ENCODE measurements at places on chromosomes 12 and 14.
A peak's percentile ranks its signal among the peaks of the same experiment; 100 is the strongest.

- DNase-seq = no peak
Measured at GRCh38 chr12:46387670-46388069, 15.1 kb upstream of the SLC38A2 start.

DNA sequence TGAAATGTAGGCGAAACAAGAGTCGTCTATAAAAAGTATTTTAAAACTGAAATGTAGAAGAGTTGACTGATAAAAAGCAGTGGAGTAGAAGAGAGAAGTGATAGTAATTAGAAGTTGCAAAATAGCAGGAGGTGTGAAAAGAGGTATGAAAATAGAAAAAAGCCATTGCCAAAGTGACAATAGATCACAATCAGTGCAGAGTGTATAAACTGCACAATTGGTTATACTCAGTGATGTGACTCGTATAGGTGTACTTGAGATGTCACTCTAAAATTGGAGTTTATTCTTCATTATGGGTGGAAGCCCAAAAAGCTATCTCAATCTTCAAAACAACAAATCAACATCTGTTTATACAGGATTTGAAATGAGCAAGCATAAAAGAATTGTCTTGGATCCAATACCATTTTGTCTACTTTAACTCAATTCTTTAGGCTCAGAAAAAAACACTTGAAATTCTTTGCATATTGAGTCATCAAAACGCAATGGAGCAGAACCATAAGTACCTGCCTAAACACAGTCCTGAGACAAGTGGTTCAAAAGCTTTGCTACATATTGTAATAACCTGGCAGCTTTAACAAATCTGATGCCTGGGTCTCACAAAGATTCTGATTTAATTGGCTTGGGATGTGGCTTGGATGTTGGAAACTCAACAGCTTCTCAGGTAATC, 8.8 kb downstream of the IKBIP start:
- DNase-seq = no peak

DNA sequence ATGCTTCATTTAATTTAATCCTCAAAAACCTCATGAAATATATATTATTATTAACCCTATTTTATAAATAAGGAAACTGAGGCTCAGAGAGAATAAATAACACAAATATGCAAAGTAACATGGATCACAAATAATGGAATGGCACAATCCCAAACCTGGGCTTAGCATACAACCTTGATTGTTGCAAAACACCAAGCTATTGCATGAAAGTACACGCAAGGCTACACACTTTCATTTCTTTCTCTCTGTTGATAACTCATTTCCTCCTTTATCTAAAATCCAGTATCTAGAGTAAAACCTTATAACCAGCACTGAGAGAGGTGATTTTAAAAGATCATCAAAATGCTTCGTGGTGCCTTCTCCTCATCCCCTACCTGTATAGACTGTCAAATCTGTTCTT, 2.8 kb upstream of the DAAM1 start:
- no peak for DNase-seq

DNA sequence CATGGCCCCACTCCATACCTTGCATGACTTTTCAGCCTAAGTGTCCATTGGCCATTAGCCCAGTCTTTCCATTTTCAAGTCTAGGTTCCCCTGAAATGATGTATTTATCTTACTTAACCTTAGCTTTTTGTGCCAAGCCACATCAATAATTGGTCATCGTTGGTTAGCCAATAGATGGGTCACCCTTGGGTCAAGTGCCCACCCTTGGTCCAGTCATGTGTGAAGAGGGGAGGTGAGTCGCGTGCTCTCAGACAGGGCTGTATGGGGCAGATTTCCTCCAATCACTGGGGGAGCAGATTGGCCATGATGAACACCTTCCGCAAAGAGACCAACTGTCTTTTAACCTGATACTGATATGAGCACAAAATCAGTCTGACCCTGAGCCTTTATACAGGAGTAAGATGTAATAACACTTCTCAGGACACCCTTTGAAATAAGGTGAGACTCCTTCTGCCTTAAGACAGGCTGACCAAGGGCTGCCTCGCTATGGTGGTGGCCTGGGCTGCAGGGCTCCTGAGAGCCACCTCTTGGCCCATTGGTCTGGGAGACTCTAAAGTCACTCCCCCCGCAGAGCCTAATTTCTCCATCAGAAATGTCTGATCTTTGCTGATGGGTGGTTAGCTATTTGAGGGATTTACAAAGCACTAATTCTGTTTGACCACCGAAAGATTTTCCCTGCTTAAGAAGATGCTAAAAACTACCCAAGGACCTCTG, 143.2 kb downstream of the ZFP36L1 start:
- DNase-seq = no peak

DNA sequence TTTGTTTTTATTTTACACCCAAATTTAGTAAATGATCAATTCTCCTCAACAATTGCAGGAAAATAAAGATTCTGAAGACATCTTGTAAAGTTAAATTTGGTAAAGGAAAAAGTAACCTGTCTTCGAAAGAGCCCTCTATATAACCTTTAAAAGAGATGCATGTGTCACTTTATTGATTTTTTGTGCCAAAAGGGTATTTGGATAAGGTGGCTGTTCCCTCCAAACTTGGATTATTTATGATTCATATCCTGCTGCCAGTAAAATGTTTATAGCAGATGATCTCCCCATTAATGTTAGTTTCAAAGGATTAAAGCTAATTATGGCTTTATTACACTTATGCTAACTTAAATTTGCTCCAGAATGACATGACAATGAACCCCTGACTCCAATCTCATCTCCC, 98.8 kb downstream of the DUSP6 start:
- DNase-seq = no peak

DNA sequence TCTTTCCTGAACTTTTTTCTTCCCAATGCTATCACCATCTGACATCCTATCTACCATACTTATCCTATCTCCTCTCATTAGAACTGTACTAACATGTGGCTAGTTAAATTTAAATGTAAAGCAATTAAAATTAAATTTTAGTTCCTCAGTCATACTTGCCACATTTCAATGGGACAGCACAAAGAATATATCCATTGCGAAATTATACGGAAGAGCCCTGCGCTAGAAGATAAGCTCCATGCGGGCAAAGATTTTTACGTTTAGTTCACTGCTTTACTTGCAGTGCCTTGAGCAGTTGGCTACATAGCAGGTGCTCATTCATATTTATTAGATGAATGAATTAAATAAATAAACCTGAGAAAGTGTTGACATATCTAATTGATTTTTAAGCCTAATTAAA, 33.1 kb downstream of the SEC23A start:
- no peak for DNase-seq

- DNase-seq = no peak
Measured at GRCh38 chr12:116423094-116423493, 136.1 kb upstream of the MAP1LC3B2 start.

DNA sequence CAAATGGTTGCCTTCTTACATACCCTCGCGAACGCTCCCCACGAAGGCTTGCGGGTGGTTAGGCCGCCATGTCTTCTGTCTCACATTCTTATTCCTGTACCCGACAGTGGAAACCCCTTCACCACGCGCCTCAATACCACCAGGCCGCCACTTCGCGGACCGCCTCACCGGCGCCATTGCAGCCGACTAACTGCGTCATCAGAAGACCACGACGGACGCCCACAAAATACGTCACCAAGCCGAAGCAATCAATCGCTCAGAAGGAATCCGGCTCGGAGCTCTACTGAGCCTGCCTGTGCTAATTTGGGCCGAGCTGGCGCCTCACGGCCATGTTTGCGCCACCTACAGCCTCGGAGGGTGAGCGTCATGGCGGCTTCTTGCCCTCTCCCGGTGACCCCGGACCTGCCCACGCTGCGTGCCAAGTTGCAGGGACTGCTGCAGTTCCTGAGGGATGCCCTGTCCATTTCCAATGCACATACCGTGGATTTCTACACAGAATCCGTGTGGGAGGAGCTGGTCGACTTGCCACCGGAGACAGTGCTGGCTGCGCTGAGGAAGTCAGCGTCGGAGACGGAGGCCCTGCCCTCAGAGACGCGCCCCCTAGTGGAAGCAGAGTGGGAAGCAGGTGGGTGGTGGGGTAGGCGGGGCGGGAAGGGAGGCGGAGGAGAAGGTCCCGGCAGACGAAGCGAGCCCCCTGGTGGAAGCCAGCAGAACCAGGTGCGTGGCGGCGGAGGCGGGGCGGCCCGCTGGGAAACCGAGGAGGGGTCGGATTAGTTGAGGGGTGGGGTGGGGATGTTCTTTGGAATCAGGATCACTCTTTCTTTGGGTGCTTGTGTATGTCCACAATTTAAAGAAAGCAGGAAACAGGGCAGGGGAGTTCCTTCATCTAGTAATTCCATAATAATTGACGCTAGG, at the start of the genes CCDC59 and METTL25:
CCDC59 (minus strand) TSS at position 188 of the 915 bp plus-strand sequence; CDS start at position 177, 11 bp downstream.
METTL25 (plus strand) TSS at position 330 of the 915 bp plus-strand sequence; CDS start at position 367, 37 bp downstream.
- DNase-seq = peak; percentile 82

DNA sequence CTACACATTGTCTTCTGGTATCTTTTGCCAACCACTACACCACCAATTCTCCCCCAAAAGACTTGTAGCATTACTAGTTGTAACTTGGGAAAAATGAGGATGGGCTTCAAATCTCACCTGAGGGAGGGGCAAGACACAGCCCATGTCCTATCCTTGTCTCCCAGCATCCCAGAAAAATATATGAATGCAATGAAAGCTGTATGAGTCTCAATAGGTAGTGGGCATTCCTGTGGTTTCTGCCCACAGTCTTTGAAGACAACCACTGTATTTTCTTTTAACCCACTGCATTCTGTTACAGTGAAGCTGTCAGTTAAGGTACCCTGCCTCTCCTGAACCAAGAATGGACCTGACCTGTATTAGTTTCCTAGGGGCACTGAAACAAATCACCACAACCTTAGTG, 336.2 kb upstream of the TMPO start:
- no peak for DNase-seq
